ENCODE measurements at places on chromosomes 5 and 9.

DNA sequence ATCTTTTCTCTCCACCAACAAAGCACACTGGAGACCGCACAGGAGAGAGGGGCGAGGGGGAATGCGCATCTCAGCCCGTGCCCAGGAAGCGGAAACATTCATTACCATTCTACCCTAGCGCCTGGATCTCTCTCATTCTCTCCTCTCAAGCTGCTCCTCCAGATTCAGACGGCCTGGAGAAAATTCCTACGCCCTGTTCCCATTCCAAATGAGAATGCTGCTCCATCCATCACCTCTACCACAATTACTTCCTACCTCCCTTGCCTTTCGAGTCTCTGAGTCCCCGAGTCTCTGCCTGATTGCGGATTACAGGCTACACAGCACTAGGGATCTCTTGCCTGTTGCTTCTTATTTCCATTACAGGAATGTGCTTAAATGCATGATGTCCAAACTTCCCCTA lies 6.7 kb downstream of the DDX31 start:
- DNase-seq: no peak

- no peak for DNase-seq
Observed at GRCh38 chr5:61737301-61737963, 405.4 kb downstream of the ZSWIM6 start.

DNA sequence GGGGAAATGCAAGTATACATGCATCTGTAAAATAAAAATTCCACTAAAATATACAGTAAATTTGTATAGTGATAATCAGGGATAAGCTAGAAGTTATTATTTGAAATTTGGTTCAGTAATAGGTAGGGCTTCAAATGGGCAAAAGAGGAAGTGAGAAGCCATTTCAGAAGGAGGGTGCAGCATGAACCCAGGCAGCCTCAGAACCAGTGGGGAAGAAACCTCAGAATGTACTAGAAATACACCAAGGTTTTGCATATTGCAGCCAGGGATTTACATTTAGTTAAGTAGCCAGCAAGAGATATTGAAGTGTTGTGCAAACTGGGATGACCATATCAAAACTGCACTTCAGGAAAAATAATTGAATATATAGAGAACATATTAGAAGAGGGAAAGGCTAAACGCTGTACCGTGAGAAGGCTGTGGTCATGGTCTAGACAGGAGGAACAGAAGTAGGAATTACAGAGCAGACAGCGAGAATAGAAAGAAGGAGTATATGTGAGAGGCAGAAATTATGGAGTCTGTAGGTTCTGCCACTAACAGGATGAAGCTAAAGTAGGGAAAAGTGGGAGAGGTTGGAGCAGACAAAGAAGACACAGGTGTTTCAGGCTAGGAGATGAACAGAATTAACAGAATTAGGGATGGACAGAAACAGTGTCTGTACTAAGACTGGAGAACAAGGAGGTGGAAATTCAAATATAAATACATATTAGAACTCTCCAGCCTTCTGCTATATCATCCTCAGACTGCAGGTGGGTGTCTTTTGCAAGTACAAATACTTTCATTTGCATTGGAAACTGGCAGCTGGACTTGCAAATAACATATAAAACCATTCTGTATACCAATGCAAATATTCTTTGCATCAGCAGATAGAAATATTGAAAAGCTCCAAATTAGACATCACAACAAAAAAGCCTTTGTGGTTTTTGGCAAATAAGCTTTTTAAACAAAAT lies 335.6 kb downstream of the ZNF608 start:
- DNase-seq: no peak

GRCh38 chr5:148653836-148654781 lies at the start of gene HTR4:
HTR4 (minus strand) TSS chr5:148654527; CDS start chr5:148637014, 17,513 bp downstream.
- no peak for DNase-seq

GRCh38 chr5:132372542-132372941 lies 3.0 kb downstream of the SLC22A5 start:
- no peak for DNase-seq

DNA sequence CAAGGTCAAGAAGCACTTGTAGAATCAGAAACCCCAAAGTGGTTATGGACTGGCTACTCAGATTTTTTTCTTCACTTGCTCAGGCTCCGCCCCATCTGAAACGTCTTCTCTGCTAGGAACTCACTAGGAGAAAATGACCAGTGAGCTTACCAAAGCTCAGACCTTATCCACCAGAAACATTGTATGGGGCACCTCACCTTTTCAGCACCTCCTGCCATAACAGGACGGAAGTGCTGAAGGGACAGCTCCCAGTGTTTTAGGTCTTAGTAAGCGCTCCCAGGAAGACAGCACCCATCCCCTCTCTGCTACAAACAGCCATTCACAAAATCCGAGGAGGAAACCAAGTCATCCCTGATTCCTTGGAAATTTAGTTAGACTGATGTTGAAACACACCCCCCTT lies 1.2 kb upstream of the GABRA1 start:
- no peak for DNase-seq
